NCI-H69 (cell line): ENCODE measurements at places on chromosomes 2 and 18.
A peak's percentile ranks its signal among the peaks of the same experiment; 100 is the strongest.

DNA sequence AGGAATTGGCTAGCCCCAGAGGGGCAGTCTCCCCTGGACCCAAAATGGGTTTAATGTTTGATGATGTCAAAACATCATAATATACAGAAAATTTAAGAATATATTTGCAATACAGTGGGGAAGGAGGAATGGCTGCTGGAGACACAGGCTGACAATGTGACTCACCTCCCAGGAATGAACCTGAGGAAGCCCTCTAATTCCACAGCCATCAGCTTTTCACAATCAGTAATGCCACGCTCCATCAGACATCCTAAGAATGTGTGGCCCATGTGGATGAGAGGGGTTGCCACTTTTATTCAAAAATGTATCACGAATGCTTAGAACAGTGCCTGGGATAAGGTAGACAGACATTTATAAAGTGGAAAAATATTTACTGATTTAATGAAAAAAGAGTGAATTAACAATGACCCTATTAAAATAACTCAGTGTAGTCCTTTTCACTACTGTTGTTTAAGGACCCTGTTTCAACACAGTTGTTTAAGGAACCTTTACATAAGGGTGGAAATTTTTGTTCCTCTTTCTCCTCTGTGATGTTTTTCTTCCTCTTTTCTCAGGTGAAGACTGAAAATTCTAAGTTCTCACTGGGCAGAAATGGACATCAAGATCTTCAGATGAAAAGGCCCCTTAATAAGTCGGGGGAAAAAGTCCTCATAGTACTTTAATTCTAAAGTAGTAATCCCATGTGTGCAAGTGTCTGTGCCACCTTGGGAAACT lies 17.5 kb upstream of the TMEM163 start:
- DNase-seq = no peak

DNA sequence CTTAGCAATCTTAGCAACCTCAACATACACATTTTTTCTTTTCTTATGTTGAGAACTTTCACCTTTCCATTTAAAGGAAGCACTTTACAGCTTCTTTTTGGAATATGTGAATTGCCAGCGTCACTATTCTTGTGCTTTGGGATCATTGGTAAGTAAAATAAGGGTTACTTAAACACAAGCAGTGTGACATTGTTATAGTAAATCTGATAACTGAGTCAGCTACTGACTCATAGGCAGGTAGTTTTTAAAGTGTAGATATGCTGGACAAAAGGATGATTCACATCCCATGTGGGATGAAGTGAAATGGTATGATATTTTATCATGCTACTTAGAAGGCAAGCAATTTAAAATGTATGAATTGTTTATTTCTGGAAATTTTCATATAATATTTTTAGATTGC lies 637.2 kb downstream of the DCDC2C start:
- DNase-seq = no peak

GRCh38 chr18:49857708-49858107 lies 44.4 kb upstream of the ACAA2 start:
- DNase-seq = no peak

DNA sequence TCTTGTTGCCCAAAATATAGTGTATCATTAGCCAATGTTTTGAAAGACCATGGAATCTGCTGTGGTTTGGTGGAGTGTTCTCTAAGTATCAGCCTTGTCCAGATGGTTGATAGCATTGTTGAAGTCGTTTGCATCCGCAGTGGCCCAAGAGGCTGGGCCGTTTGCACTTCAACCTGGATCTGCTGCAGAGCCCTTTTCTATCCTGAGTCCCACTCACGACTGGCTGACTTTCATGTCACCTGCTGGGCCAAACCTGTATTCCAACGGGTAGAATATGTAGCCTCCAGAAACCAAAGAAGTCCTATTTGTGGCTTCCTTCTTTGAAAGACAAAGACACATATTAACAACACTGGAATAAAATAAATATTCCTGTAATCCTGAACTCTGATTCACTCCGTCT lies 1154.1 kb downstream of the RPIA start:
- no peak for DNase-seq

DNA sequence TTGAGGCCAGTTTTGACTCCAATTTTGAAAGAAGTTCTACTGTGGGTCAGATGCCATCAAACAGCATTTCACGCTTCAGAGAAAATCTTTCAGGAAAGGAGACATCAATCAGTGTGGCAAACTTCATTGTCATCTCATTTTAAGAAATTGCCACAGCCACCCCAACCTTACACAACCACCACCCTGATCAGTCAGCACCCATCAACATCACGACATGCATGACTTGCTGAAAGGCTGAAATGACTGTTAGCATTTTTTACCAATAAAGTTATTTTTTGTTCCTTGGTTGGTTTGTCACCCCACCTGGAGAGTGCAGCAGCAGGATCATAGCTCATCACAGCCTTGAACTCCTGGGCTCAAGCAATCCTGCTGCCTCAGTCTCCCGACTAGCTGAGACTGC lies 10.4 kb downstream of the DNAJC10 start:
- no peak for DNase-seq

- DNase-seq = no peak
These were observed 399.4 kb upstream of the HNRNPA3 start for GRCh38 chr2:176813156-176813555.

- peak; percentile 31 for DNase-seq
These were observed 189.9 kb upstream of the TANK start for GRCh38 chr2:160970052-160970965.

DNA sequence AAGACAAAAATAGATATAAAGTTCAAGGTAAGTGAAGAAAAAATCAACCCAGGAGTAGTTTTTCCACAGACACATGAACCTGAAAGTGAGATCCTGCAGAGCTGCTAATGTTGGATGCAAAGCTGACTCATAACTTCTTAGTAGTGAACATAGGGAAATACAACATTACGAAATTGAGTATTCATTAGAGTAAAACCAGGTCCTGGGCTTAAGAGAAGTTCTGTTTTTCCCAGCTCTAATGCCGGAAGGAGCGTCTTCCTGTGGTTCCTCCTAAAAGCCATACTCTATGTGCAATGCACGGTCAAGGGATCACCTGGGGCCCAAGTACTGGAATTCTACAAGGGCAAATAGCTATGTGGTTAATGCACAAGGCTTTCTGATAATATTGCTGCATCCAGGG lies 141.7 kb downstream of the RBMS1 start:
- DNase-seq = no peak

DNA sequence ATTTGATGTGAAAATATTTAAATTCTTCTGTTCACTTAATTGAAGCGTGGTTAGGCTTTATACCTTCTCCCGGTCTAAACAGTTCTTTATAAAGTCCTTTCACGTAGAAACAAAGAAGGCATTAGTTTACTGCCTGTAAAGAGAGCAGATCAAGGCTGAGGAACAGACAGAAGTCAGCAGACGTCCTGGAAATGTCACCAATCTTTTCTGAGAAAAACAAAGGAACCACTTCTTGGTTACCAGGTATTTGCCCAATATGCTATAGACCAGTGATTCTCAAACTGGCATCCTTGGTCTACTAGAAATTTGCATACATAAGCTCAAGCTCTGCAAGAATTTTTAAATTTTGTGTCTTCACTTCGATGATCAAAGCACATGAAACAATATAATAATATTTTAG lies 89.2 kb upstream of the STK17B start:
- peak; percentile 69 for DNase-seq

DNA sequence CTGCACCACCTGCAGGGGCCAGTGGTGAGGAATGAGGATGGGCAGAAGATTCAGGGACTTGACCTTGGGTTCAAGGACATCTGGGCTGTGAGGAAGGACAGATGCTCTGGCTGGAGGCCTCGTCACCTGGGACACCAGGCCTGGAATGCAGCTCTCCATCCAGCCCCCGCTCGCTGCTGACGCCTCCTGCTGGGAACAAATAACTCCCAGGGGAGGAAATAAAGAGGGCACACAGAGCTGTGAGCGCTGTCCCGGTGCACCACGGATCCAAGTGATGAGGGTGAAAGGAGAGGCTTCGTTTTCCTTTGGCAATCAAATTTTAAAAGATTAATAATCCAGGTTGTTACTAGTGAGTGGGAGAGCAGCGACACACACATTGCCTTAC lies 368.0 kb upstream of the MYT1L start:
- DNase-seq = peak; percentile 21

DNA sequence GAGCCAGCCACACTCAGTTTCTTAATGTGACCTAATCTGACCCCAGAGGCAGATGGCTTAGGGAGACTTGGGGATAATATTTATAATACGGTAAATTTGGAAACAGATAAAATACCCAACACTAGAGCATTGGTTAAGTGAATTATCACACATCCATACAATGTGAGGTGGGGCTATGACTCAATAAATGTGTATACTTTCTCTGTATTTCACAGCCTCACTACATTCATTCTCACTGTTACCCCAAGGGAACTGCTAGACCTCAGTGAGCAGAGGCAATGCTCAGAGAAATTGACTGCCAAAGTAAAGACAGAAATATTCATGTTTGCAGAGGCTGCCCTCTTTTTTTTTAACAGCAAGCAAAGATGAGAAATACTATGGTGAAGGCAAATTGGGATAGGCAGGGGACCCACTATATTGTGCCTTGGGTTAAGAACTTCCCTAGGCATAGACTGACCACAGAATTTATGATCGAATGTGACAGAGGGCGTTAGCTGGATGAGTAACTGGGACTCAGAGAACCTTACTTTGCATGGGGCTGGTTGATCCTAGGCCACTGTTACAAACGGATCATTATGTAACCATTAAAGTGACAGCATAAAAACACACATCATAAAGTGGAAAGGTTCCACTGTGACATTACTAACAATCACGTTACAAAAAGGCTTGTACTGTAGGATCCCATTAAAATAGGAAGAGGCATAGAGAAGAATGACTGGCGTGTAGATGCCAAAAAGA lies 246.0 kb upstream of the LYPD1 start:
- DNase-seq = no peak

DNA sequence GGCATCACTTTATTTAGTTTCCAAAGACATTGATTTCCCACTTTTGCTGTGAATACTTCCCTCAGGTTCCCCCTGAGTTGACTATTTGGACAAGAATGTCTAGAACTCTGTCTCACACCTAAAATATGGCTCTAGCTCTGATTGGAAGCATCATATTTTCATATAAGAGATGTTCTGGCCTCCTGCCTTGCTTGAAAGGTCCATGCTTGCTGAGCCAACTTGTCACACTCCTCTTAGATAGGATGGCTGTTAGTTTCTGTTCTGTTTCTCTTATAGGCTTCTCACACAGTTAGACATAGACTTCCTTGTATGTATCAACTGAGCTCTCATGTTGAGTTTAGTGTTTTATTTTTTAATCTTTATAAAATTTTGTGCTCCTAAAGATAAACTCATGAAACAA lies 87.1 kb downstream of the CNTNAP5 start:
- no peak for DNase-seq

DNA sequence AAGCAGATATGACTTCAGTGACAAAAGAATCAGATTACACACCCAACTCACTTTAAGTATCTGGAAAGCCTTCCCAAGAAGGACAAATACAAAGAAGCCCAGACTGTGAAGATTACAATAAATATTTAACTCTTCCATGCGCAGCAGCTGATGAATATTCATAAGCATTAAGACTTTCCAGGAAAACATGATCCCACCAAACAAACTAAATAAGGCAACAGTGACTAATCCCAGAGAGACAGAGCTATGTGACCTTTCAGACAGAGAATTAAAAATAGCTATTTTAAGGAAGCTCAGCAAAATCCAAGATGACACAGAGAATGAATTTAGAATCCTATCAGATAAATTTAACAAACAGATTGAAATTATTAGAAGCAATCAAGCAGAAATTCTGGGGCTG lies 108.2 kb upstream of the UBE2E3 start:
- DNase-seq = no peak

- no peak for DNase-seq
These were observed 26.0 kb downstream of the MAP3K20 start for GRCh38 chr2:173101687-173102086.

- peak; percentile 84 for DNase-seq
These were observed 46.2 kb upstream of the CCDC141 start for GRCh38 chr2:179096090-179096489.

- no peak for DNase-seq
These were observed 12.9 kb downstream of the PTPN18 start for GRCh38 chr2:130368786-130369185.

- DNase-seq = no peak
These were observed 264.5 kb upstream of the LRP1B start for GRCh38 chr2:142395291-142395690.

- DNase-seq = peak; percentile 97
These were observed at the start of gene SMCHD1 for GRCh38 chr18:2655178-2655953. TSS of gene SMCHD1 (plus strand) at chr18:2655726. CDS start at chr18:2656076, 350 bp downstream.

DNA sequence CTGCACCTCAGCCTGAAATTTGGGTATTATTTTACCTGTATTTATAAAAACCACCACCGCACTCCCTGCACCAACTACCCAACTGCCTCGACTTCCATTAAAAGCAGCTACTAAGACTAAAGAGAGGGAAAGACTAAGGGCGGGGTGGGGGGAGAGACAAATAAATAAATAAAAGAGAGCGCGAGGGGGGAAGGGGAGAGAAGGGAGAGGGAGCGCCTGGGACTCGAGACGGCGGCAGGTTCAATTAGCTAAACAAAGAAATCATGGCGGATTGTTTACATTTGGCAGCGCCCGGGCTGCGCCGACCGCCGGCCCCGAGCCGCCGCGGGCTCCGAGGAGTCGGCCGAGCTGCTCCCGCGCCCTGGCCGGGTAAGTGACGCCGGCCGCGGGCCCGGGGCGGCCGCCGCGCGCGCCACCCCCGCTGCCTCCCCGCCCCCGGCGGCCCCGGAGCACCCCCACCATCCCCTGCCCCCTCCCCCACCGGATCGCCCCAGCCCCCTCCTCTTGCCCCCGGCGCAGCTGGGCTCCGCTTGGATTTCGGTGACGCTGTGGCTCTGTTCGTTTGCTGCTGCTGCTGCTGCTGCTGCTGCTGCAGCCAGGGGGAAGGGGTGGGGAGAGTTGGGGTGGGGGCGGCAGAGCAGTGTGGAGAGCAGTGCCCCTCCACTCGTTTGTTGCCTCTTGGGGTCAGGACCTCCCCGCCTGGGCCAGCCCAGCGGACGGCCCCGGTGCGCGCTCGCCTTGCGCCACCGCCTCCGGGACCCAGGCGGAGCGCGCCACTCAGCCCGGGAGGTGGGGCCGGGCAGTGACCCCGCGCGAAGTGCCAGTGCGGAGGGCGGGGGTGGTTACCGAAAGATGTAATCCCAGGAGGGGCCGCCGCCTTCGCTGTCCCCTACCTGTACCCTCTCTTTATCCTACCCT lies 187.2 kb upstream of the FANCL start:
- DNase-seq = peak; percentile 78

DNA sequence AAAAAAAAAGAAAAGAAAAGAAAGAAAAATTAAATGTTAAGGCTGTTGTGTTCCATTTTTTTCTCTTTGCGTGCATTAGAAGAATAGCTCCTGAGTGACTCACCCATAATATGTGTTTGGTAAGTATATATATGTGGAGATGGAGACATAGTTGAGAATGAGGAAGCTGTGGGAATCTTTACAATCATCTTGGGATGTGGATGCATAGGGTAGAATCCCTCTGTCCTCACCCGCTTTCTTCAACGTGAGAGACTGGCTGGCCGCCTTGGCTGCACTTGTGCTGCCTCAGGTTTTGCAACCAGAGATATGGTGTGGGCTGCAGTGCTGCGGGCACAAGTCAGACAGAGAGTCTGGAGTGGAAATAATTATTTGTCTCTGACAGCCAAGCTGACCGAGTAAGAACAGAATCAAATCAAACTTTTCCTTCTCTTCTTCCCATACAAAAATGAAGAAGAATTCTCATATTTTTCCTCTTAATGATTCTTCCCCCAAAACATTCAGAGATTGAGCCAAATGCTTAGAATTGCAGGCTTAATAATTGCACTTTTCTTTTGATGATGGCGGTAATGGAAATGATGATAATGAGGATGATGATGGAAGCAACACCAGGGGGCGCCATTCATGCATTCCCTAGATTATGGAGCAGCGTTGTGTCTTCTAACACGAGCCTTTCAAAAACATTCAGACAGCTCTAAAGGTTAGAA lies 48.5 kb downstream of the SERPINB7 start:
- peak; percentile 69 for DNase-seq

- DNase-seq = no peak
These were observed 99.0 kb upstream of the CTDP1 start for GRCh38 chr18:79580498-79581171.
